ENCODE measurements at places on chromosomes 3 and 15. TPM values are rescaled to one million over a fixed set of nuclear protein-coding genes. Genes with fewer than 3 reads are reported as not detected.

- H3K27ac ChIP-seq: no peak overlapping the region
- peaks cover 3% of the 10 kb centered on the region for H3K27me3 ChIP-seq
- H3K4me3 ChIP-seq: no peak overlapping the region
- H3K4me1 ChIP-seq: no peaks in the 10 kb centered on the region
Observed at GRCh38 chr15:49439678-49440395, 16.8 kb downstream of the FGF7 start.

GRCh38 chr15:44545913-44546802, 9.2 kb downstream of the EIF3J start:
- H3K4me1 ChIP-seq: peaks cover 37% of the 10 kb centered on the region
- H3K27ac ChIP-seq: peak overlapping the region; percentile 88
- H3K36me3 ChIP-seq: peaks cover 85% of the 10 kb centered on the region
- H3K4me3 ChIP-seq: peak overlapping the region; percentile 73

DNA sequence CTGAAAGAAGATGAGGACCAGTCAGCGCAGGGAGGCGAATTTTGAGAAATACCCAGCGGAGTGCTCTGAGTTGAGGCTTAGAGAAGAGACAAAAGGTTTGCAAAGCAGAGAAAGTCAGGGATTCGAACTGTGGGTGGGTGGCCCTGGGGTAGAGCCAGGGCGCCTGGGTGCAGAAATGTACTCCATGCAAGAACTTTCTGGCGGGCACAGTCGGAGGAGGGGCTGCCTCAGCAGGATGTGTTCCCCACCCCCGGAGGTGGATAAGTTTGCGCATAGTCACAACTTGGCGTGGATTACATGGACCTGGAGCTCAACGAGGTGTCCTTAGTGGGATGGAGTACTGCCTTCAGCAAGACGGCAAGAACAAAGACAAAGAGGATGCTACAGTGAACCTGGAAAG, 117.3 kb upstream of the ALDH1A3 start:
- ATAC-seq: no peak
- no peak overlapping the region for H3K4me3 ChIP-seq
- no peaks in the 10 kb centered on the region for H3K4me1 ChIP-seq
- no peaks in the 10 kb centered on the region for H3K36me3 ChIP-seq
- peaks cover 27% of the 10 kb centered on the region for H3K27me3 ChIP-seq
- no peak overlapping the region for H3K27ac ChIP-seq

GRCh38 chr15:75161917-75162414, 39.7 kb upstream of the C15orf39 start:
- H3K4me1 ChIP-seq: no peaks in the 10 kb centered on the region
- no peak overlapping the region for H3K4me3 ChIP-seq
- peaks cover 7% of the 10 kb centered on the region for H3K27me3 ChIP-seq
- H3K36me3 ChIP-seq: no peaks in the 10 kb centered on the region

PDZRN3 gene
- not detected for total RNA-seq

FAM131A gene
- total RNA-seq: 6.7 TPM

DNA sequence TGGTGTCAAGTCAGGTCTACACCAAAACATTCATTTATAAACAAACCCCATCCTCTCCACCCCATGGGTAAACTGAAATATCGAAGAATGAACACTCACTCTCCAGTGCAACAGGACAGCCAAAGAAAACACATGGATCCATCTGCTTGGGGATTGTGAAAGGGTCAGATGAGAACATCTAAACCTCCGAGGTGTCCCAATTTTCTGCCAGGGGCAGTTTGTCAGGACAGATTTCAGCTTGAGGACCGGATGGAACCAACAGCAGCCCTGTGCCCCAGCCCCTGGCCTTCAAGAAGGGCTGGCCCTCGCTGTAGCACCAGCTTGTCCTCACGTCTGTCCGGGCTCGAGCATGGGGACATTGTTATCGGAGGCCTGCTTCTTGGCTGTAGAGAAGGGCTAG, 45.5 kb downstream of the PCSK6 start:
- no peaks in the 10 kb centered on the region for H3K36me3 ChIP-seq
- peaks cover 10% of the 10 kb centered on the region for H3K27me3 ChIP-seq
- peaks cover 9% of the 10 kb centered on the region for H3K4me1 ChIP-seq
- no peak overlapping the region for H3K27ac ChIP-seq
- ATAC-seq: no peak
- H3K4me3 ChIP-seq: no peak overlapping the region

DNA sequence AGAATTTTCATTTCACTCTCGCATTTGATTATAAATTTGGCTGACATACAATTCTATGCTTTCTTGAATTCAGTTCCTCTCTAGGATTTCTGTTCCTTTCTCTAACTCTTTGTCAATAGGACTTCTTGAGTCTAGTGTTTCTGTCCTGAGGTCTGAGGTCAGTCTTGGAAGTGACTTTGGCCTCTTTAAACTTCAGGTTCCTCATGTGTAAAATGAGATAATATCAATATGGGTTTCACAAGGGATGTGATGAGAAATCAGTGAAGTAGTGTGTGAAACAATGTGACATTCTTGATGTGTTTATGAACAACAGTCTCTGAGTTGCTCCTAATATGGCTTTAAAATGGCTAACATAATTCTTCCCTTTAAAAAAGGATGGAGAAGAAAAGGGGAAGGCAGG, 92.2 kb downstream of the SV2B start:
- no peak overlapping the region for H3K4me3 ChIP-seq
- peaks cover 18% of the 10 kb centered on the region for H3K27me3 ChIP-seq
- H3K4me1 ChIP-seq: no peaks in the 10 kb centered on the region
- no peak for ATAC-seq

HIGD2B gene
- total RNA-seq: 0.22 TPM

LMOD3 gene
- total RNA-seq: not detected

GRCh38 chr3:192904632-192905289, 12.9 kb downstream of the MB21D2 start:
- no peak overlapping the region for H3K4me3 ChIP-seq
- H3K36me3 ChIP-seq: peaks cover 22% of the 10 kb centered on the region
- H3K27ac ChIP-seq: no peak overlapping the region
- H3K27me3 ChIP-seq: no peaks in the 10 kb centered on the region
- H3K4me1 ChIP-seq: peaks cover 17% of the 10 kb centered on the region

SPTBN5 gene
- total RNA-seq: 4.9 TPM

- H3K4me1 ChIP-seq: peaks cover 10% of the 10 kb centered on the region
- ATAC-seq: no peak
- no peaks in the 10 kb centered on the region for H3K27me3 ChIP-seq
- no peak overlapping the region for H3K27ac ChIP-seq
- no peak overlapping the region for H3K4me3 ChIP-seq
Observed at GRCh38 chr15:58513008-58513407, 81.2 kb downstream of the LIPC start.

DNA sequence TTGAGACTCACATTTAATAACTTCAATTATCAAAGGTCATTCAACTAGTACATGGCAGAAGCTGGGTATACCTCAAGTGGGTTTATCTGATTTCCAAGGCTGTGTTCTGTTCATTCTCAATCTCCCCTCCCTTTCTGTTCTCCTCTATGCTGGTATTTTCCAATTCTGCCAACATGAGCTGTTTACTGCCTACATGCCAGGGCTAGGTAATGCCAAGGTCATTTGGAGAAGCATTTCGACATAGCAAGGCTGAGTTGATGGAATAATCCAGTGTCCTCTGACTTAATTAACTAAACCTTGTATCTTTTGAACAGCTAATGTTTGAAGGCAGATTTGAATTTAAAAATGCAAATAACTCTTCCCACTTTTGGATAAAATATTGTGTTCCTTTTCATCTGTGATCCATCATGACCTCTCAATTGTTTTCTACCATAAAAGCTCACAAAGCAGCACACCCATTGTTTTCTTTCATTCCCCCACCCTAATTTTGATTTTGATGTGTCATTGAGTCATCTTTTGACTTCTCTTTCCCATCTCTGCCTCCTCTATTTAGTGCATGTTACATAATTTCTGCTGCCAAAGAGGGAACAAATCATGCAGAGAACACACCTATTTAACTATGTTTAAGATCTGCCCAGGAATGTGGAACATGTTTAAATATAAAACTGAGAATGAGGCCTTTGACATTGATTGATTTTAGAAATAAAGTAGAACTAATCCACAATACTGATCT, 308.8 kb upstream of the NR2E3 start:
- no peak overlapping the region for H3K4me3 ChIP-seq
- H3K27me3 ChIP-seq: peaks cover 24% of the 10 kb centered on the region
- no peaks in the 10 kb centered on the region for H3K36me3 ChIP-seq
- H3K4me1 ChIP-seq: no peaks in the 10 kb centered on the region
- no peak overlapping the region for H3K27ac ChIP-seq

DNA sequence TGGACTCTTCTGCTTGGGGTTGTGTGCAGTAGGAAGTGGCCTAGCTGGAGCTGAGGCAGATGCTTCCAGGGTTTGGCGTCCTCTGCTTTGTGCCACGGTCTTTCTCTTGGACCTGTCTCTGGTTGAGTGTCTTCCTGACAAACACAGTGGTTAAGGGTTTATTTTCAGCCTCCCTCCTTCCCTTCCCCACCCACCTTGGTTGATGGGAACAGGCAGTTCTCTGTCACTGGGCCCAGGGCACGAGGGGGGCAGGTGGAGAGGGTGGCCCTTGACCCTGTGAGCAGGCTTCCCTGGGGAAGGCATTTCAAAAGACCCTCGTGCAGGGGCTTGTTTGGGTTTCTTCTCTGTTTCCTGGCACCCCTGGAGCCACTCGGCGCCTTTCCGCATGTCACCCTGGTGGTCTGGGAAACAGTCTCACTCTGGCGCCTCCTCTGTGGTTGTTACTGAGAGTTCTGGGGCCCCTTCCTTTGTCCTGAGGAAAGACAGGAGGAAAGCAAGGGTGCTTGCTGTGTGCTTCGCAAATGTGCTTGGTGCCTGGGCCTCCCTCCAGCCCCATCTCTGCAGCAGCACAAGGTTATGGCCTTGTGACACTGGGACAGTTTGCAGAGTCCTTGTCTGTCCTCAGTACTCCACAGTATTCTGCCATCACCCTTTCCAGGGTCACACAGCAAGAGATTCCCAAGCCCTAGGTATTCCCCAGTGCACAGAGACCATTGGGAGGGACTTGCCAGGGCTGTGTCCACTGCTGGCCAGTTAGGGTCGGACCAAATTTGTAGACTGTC, 10.3 kb upstream of the STAB1 start:
- ATAC-seq: no peak
- H3K36me3 ChIP-seq: peaks cover 87% of the 10 kb centered on the region
- peak overlapping the region; percentile 72 for H3K27ac ChIP-seq
